Immature natural killer cell (primary cell): ENCODE measurements at places on chromosomes 6 and 20.

DNA sequence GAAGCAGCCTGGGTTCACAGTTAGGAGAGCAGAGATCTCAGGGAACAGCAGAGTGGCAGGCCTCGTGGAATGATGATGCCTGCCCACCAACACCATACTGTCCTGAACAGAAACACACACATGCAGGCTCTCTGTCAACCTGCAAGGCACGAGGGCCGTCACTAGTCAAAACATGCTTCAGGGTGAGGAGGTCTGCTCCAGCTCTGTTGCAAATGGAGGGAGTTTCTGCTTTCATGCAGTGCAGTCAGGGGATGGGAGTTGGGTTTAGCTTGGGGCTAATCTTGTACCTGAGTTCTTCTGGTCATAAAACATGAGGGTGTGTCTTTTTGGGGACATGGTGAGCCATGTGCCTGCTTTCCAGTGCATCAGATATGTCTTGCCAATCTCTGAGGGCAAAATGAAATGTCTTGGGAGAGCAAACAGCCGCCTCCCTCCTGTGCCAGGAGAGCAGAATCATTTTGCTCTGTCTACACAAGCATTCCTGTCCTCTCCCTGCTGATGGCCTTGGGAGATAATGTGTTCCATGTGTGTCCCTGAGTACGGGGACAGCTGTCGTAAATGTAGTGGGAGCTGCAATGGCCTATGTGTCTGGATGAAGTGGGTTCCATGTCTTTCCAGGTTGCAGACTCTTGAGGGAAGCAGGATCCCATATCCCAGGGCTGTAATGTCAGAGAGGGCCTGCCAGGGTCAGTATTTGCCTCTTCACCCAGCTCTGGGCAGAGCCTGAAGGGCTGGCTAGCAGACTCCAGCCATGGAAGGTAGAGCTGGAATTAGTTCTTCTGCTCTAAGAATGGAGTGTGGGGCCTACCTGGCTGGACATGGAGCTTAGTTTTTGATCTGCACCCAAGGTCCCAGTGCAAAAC, 40.6 kb downstream of the MAFB start:
- H3K27me3 ChIP-seq = peaks cover 9% of the 10 kb centered on the region
- H3K36me3 ChIP-seq = no peaks in the 10 kb centered on the region
- DNase-seq = no peak
- no peak overlapping the region for H3K27ac ChIP-seq
- no peak overlapping the region for H3K4me3 ChIP-seq

DNA sequence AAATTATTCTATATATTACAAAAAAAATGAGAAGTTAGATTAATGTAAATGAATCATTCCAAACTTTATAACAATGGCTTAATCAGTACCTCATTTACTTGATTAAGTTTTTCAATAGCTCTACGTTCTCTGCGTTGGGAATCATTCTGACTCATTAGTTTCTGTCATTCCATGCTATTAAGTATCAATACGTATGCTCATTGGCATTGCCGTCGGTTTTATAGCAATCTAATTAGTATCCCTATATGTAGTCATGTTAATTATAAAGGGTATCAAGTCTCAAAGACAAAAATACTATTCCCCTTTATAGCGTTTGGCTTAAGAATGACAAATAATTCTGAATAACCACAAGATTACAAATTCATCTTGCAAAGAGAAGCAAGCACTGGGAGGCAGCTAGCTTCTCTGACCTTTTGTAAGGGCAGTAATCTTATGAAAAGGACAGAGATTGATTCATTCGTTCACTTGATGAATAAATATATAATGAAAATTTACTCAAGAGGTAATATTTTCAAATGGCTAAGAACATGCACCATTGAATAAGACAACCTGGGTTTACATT, 41.8 kb downstream of the OLIG3 start:
- no peak overlapping the region for H3K4me3 ChIP-seq
- peaks cover 9% of the 10 kb centered on the region for H3K27me3 ChIP-seq
- DNase-seq = no peak

GRCh38 chr6:31139599-31139998, 733 bp upstream of the PSORS1C2 start:
- no peaks in the 10 kb centered on the region for H3K27me3 ChIP-seq
- peaks cover 4% of the 10 kb centered on the region for H3K36me3 ChIP-seq
- DNase-seq = no peak
- H3K4me3 ChIP-seq = no peak overlapping the region
- no peak overlapping the region for H3K27ac ChIP-seq
- H3K4me1 ChIP-seq = peaks cover 6% of the 10 kb centered on the region

DNA sequence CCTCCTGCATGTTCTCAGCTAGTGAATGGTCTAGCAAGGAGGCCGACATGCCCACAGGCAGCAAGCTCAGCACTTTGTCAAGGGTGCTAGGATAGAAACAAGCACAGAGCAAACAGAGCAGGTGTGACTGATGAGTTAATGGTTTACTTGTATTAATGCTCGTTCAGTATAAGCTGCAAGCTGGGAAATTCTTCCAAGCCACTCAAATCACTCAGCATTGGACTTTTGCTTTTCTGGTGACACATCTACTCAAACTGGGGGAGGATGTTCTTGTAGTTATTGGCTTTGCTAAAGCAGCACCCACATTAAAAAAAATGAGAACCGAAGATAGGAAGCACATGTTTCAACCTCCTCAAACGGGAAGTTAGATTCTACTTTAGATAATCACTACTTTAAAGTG, 43.1 kb upstream of the NEDD9 start:
- no peak for DNase-seq
- peak overlapping the region; percentile 31 for H3K4me3 ChIP-seq
- H3K4me1 ChIP-seq = peaks cover 62% of the 10 kb centered on the region
- H3K36me3 ChIP-seq = peaks cover 43% of the 10 kb centered on the region

GRCh38 chr6:40359808-40360207, 227.4 kb downstream of the LRFN2 start:
- H3K27ac ChIP-seq = no peak overlapping the region
- no peak overlapping the region for H3K4me3 ChIP-seq
- peaks cover 10% of the 10 kb centered on the region for H3K27me3 ChIP-seq
- peaks cover 11% of the 10 kb centered on the region for H3K4me1 ChIP-seq
- H3K36me3 ChIP-seq = peaks cover 8% of the 10 kb centered on the region
